ENCODE measurements at places on chromosomes 7 and 10.

DNA sequence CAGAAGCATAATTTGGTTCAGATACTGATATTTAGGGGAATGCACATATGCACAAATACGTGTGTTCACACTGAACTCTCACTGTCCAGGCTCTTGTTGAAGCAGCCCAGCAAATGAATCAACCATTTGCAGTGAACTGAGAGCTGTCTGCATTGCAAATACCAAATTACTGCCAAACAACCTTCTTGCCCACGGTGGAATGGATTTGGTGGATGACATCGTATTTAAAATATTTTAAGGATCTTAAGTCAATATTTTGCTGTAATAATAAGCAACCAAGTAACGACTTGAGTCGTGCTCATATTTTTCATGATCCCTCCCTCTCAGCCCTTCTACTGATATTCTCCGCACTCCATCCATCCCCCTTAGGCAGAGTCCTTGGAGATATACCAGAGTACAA lies 107.9 kb upstream of the FEZF1 start:
- no peak for DNase-seq

GRCh38 chr10:51399840-51400239 lies 299.6 kb downstream of the CSTF2T start:
- no peak for DNase-seq

DNA sequence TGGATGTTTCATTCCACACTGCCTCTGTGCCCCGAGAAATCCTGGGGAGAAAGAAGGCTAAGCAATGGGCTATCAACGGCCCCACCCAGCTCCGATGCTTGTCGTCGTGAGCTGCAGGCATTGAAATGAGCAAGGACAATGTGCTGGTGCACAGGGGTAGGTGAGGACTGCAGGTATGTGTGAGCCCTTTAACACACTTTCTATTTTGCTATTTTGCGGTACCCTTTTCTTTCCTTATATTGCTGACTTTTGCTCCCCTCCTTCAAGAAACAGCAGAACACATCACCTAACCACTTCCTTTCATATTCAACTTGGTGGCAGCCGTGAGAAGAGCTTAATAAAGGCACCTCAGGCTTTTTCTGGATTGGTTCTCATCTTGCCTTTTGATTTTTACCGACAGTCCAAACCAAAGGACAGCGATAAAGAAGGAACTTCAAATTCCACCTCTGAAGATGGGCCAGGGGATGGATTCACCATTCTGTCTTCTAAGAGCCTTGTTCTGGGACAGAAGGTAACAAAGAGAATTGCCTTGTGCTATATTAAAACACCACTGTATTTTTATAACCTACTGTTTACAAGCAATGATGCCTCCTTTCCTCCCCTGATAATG lies 39.2 kb downstream of the AIFM2 start:
- no peak for DNase-seq

DNA sequence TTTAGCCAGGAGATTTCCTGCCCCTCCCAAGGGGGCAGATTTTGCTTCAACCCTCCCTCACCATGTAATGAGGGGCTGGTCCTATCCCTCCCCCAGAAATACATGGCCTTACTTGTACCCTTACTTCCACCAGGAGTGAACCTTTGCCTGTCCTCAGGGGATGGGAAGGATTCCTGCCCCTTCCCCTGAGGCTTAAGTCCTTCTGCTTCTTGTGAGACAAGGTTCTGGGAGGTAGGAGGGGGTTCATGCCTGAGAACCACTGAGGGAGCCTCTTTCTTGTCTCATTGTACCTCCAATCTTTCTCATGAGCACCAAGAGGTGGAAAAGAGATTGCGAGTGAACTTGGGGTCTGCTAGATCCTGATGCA lies 19.5 kb upstream of the MUC3A start:
- DNase-seq: no peak

DNA sequence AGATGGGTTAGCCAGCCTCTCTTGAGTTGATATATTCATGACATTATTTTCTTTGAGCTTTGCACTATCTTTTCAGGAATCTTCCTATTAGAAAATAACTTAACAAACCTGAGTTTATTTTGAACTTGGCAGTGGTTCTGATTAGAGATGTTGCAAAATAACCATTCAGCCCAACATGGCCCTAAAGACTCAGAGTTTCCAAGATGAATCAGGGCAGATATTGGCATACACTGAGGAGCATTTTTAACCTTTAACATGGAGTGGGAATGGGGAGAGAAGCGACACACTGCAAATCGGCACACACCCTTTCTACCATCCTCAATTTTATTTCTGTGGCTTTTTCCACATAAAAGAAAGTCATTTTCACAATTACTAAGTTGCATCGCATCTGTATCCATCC lies 190.8 kb downstream of the TRIL start:
- DNase-seq: no peak

GRCh38 chr7:16753932-16754855 lies 639 bp downstream of the TSPAN13 start:
- DNase-seq: no peak

DNA sequence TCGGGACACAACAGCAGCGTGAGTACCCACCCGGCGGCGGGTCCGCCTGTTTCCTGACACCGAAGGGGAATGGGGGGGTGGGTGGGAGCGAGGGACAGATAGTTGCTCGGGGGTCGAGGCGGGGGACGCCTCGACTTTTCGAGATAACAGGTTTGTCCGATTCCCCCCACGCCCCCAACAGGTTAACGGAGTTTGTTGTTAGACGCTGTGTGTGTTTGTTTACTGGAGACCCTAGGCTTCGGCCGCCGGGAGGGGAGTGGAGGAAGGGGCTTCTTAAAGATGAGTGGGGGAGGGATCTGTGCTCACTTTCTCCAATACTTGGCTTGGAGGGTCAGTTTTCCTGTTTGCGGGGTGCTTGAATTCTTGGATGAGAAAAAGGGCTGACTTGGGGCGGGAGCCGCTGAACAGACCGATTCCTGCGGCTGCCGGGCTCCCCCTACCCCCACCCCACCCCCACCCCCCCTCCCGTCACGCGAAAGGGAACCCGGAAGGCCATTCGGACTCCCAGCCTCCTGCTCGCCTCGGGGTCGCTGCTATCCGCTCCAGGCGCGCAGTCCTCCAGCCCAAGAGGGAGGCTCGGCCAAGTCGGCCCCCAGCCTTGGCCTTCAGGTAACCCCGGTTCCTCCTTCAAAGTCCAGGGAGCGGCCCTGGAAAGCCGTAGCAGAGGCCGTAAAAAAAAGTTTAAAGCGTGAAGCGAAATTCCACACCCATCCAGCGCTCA lies 1.0 kb downstream of the SORCS3 start:
- DNase-seq: no peak

- DNase-seq: no peak
Measured at GRCh38 chr10:28674782-28675181, 2.5 kb upstream of the BAMBI start.

GRCh38 chr7:12570168-12570533 lies 369 bp upstream of the SCIN start:
- DNase-seq: peak; percentile 32

- peak; percentile 71 for DNase-seq
Measured at GRCh38 chr7:74092964-74093471, 9.4 kb downstream of the LIMK1 start.

DNA sequence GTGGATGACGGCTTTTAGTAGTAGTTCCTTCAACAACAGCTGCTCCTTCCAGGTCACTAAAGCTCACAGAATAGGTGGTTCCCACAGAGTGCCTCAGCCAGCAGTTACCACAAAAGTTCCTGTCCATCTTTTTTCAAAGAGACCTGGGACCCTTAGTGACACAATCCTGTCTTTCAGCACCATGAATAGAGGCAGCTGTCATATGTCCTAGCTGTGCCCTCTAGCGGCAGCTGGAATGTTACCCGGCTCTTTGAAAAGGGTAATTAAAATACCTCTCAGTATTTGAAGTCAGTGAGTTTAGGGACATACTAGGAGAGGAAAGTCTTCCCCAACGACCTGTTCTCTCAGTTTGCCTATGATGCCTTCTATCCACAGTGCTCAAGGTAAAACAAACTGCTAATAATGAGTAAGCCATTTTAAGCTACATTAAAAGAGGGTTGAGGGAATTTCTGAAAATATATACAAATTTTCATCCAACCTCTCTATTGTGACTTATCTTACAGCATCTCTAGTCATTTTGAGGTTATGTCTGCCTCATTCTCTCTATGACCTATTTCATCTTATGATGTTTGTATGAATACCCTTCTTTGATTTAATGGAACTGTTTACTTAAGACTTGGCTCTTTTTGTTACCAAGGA lies 290.8 kb downstream of the NXPH1 start:
- no peak for DNase-seq

- no peak for DNase-seq
Measured at GRCh38 chr10:117472872-117473271, 69.7 kb upstream of the EMX2 start.

DNA sequence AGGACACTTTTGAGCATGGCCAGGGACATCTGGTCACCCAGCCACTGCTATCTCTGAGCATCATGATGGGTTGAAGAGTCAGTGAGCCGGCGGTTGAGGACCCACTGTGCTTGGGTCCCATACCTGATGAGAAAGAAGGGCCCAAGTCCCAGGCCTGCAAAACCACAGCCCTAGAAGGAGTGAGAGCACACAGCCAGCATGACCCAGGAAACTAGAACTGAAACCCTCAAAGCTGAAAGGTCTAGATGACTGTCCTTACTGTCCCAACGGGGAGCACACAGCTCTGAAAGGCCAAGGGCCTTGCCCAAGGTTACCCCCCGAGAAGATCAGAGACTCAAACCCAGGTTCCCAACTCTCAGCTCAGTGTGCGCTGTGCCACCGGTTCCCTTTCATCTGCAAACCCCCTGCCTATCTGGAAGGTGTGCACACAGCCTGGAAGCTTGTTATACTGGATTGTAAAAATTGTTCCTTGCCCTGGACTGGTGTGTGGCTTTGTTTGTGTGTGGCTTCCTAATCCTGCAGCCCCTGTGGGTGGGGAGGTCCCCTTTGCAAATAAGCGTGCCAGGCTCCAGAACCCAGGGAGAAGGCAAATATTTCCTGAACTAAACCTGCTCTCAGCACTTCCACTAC lies 22.6 kb upstream of the PSAP start:
- peak; percentile 37 for DNase-seq

- no peak for DNase-seq
Measured at GRCh38 chr10:14296065-14296709, 34.5 kb downstream of the FRMD4A start.

GRCh38 chr7:47371733-47372368 lies 210.1 kb downstream of the TNS3 start:
- DNase-seq: no peak

- DNase-seq: no peak
Measured at GRCh38 chr7:100087055-100087750, 1.6 kb upstream of the COPS6 start.

- DNase-seq: no peak
Measured at GRCh38 chr7:140909476-140910161, 15.1 kb downstream of the BRAF start.

DNA sequence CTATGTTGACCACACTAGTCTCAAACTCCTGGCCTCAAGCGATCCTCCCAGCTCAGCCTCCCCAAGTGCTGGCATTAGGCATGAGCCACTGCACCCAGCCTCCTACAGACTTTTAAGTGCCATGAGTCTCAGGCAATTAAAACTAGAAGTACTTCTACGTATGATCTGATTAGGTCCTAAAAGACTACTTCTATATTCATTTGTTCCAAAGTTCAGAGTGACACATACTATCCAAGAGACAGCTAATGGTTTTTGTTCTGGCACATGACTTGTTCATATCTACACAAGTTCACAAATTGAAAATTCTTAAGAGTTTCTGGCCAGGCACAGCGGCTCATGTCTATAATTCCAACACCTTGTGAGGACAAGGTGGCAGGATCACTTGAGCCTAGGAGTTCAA lies 11.7 kb downstream of the ARHGAP19 start:
- DNase-seq: no peak

- DNase-seq: peak; percentile 71
Measured at GRCh38 chr7:50207686-50208255, 96.7 kb upstream of the IKZF1 start.

DNA sequence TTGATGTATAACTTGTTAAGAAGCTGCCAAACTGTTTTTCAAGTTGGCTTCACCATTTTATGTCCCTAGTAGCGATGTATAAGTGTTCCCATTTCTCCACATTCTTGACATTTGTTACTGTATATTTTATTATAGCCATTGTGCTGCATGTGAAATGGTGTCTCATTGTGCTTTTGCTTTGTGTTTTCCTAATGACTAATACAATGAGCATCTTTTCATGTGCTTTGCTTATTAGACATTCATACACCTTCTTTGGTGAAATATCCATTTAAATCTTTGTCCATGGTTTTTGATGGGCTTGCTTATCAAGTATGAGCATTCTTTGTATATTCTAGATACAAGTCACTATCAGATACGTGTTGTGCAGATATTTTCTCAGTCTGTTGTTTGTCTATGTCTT lies 203.0 kb downstream of the CCSER2 start:
- DNase-seq: no peak

GRCh38 chr10:102621443-102622325 lies 22.6 kb upstream of the TRIM8 start:
- DNase-seq: no peak

GRCh38 chr10:69119896-69120295 lies 4.1 kb upstream of the VPS26A start:
- no peak for DNase-seq

- no peak for DNase-seq
Measured at GRCh38 chr7:139708541-139708940, 69.3 kb downstream of the HIPK2 start.

DNA sequence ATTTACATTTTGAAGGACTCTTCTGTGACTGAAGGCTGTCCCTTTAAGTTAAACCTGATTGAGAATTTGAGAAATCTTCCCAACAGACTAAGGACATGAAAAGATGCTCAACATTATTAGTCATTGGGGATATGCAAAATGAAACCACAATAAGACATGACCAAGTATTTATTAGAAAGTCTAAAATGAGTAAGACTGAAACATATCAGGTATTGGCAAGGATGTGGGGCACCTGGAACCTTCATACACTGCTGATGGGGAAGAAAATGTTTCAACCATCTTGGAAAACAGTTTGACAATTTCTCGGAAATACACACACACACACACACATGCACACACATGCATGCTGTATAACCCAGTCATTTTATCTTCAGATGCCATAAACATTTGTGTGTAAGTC lies 132.1 kb upstream of the CDK6 start:
- DNase-seq: no peak

GRCh38 chr10:26365681-26366358 lies 72.3 kb upstream of the APBB1IP start:
- DNase-seq: peak; percentile 53

GRCh38 chr10:51076299-51076841 lies 2.1 kb downstream of the PRKG1 start:
- no peak for DNase-seq

DNA sequence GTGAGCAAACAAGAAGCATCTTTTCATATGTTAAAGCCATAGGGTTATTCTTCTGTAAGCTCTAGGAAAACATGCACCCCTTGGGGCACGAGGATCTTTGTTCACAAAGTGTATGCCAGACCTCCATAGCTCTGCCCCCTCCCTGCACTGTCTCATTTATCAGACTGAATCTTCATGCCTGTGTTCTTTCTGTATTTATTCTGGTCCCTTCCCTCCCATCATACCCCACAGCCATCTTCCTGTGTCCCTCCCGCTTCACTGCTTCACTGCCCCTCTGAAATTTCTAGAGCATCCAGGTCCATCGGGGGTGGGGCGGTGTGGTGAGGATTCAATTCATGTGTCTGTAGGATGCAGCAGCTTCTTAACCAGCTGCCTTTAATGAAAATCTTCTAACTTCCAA lies 7.5 kb downstream of the EPHB6 start:
- no peak for DNase-seq

Data from CD14-positive monocyte (primary cell).